ENCODE measurements at places on chromosomes 16 and 17. TPM values are rescaled to one million over a fixed set of nuclear protein-coding genes. Genes with fewer than 3 reads are reported as not detected.

GRCh38 chr16:69448470-69449193, 24.2 kb downstream of the CYB5B start:
- no peak overlapping the region for H3K4me3 ChIP-seq
- peaks cover 2% of the 10 kb centered on the region for H3K36me3 ChIP-seq
- H3K4me1 ChIP-seq, result peaks cover 9% of the 10 kb centered on the region
- peak; percentile 67 for DNase-seq

DNA sequence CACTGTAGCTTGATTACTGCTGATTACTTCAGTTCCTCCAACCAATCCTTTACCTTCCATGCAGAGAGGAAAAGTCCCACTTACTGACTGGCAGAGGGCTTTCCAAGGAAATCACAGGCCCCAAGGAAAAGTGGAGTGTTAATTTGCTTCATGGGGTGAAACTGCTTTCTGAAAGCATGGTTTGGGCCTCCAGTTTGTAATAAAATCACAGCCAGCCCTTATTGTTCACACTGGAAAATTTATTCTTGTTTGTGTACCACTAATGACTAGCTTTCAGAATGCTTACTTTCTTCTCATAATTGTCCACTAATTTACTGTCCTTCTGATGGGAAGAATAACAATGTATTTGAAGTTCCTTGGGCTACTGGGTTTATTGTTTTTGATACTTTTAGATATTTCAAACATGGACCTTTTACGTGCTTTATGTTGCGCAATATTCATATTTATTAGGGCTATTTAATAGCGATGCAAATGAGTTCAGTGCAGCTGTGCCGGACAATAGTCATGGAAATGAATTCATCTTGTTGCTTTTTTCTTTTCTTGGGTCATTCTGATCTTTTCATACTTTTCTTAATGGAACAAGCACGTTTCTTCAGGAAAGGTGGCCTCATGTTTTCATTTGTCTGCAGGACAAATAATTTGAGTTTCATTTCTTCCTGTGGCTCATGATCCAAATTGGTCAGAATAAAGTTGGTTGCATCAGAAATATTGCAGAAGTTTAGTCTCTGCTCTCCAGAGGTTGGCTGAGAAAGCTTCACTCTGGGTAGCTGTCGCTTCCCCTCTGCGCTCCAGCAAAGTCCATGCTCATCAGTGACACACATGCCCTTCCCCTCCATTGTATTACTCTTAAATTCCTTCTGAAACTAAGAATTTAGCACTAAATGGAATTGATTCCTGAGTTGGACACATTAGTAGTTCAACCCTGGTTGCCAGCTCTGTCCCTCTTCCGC, 128.7 kb downstream of the PRKCA start:
- H3K4me3 ChIP-seq, result peak overlapping the region; percentile 42
- H3K4me1 ChIP-seq, result peaks cover 19% of the 10 kb centered on the region
- no peak for DNase-seq
- no peaks in the 10 kb centered on the region for H3K27me3 ChIP-seq

GRCh38 chr17:67600408-67600807, 117.3 kb upstream of the NOL11 start:
- no peaks in the 10 kb centered on the region for H3K4me1 ChIP-seq
- H3K27ac ChIP-seq, result no peak overlapping the region
- DNase-seq, result no peak
- no peaks in the 10 kb centered on the region for H3K27me3 ChIP-seq
- H3K4me3 ChIP-seq, result no peak overlapping the region
- no peaks in the 10 kb centered on the region for H3K36me3 ChIP-seq

- no peaks in the 10 kb centered on the region for H3K27me3 ChIP-seq
- H3K36me3 ChIP-seq, result no peaks in the 10 kb centered on the region
- H3K27ac ChIP-seq, result no peak overlapping the region
- DNase-seq, result no peak
Measured at GRCh38 chr17:9918804-9919352, 13.8 kb upstream of the RCVRN start.

MT1G gene
- 0.87 TPM for total RNA-seq
